Left colon (tissue), 2 donors: ENCODE measurements at places on chromosomes 1 and 21. TPM values are rescaled to one million over a fixed set of nuclear protein-coding genes. Genes with fewer than 3 reads are reported as not detected.

Gene TAS1R3
- total RNA-seq = 0.67 TPM

Gene OBSCN
- total RNA-seq = 8.0 TPM

Gene NPL
- 9.4 TPM for total RNA-seq

DNA sequence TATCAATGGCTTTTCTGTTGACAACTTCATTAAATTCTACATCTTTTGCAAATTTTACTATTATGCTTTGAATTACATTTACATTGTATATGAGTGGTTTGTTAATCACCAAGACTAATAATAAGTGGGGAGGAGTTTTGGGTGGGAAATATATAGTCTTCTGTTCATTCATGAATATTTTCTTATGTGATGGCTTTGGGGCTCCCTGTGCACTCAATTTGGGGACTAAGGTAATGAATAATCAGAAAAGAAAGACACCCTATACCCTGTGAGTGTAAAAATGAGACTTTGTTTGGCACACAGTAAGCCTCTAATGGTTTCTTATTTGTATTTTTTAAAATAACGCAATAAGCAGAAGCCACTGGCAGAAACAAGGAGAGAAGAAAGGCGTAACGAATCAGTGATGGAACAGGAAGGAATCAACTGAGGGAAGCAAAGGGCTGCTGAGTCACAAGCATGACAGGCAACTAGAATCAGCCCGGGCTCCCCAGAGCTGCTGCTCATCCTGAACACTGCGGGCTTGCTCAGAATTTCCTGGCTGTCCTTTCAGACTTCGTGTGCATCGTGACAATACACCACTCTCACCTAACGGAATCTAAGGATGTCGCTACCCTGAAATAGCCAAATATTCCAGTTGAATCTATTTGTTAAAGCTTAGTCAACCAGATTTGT, 20.8 kb upstream of the RGS2 start:
- DNase-seq = no peak

- no peak for DNase-seq
Measured at GRCh38 chr1:184467295-184467694, 80.5 kb downstream of the C1orf21 start.

GRCh38 chr21:44805226-44805625, 3.6 kb upstream of the UBE2G2 start:
- DNase-seq = no peak

GRCh38 chr1:64845831-64846425, 101.1 kb downstream of the RAVER2 start:
- no peak for DNase-seq

DNA sequence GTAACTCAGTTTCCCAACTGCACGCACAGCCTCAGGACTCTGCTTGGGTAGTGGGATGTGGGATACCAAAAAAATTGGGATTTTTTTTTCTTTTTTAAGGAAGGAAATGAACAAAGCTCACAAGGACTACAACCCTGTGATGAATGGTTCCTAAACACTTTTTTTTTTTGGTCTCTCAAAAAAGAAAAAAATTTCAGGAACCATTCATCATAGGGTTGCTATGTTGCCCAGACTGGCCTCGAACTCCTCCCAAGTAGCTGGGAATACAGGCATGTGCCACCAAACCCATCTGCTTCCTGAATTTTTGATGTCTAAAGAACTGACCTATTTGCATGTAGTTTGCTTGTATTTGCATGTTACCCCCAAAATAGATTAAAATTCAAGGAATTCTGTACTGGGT, 6.8 kb downstream of the MINDY1 start:
- no peak for DNase-seq

DNA sequence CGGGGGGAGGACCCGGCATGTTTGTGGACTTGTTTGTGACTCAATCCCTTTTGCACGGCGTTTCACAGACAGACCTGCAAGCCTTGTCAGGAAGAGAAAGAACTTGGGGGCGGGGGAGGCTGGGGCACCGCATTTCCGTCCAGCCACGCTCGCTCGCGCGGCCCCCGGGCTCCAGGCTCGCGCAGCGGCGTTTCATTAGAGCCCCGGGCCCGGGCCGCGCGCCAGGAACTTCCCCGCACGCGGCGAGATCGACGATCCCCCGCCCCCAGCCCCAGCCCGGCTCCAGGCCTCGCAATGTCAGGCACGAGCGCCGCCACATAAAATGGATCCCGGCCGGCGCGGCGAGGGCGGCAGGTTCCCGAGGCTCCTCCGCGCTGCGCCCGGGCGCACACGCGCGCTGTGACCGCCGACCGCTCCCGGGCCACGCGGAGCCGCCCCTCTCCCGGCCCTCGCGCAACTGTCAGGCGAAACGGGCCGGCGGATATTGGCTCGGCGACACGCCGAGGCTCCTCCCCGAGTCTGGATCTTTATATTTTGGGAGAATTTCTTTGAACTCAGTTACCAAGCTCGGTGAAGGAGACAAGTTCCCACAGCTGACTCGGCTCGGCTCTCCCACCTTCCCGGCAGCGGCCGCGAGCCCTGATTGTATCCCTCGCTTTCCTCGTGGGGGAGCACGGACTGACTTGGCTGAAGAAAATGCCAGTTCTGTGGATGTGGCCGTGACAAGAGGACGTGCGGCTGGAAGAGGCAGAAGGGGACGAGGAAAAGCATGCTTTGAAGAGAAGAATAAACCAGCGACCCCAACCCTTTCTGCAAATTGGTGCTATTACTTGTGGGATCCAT, at the start of gene KIF26B:
TSS of gene KIF26B (plus strand) at position 557 of the 843 bp plus-strand sequence. CDS start 440 bp downstream, outside the sequence.
- no peak for DNase-seq

GRCh38 chr1:3003941-3004270, 17.4 kb upstream of the ACTRT2 start:
- no peak for DNase-seq
